Aorta (tissue), 5 donors: ENCODE measurements at places on chromosomes 6 and 20.

DNA sequence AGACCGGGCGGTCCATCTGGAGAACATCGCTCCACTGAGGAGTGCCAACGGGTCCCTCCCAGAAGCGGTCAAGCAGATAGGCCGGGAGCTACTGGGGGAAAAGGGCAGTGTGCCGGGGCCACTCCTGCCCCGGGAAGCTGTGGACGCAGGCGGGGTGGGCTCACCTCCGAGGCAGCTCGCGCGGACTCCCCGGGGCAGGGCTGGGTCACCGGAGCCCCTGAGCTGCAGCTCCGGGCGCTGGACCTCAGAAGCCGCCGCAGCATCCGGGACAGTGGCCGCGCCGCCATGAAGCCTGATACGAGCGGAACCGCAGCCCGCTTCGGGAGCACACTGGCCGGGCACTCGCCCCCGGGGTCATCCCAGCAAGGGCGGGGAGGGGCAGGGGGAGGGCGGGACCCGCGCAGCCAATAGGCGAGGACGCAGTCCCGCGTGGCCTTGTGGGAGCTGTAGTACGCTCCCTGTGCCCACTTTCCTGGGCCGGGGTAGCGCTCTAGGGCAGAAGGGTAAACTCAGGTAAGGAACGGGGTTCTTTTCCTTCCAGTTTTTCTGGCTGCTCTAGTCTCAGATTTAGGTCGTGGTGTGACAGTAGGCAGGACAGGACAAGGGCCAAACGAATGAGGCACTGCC is at the start of gene MOCS1:
Gene MOCS1, minus strand, starts transcription at position 332 of the 627 bp plus-strand sequence. Its CDS starts 45 bp downstream, at position 287.
- peak; percentile 96 for DNase-seq

GRCh38 chr20:2130683-2131082 is 29.1 kb downstream of the STK35 start:
- no peak for DNase-seq

DNA sequence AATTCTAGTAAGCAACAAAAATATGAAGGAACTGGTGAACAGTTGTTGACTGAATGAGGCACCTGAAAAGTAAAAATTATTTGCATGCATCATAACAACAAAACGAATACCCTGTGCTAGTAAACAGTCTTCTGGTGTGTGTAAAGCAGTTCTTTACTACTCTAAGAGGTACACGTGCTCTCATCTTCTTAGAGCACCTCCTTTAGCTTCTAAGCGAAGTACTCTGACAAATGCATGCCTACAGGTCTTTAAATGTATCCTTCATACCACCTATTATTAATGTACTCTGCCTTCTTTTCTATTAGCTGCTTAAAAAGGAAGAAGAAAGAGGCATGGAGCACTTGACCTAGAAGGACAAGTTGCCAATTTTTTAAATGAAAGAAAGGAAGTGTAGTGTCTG is 32.2 kb upstream of the MYB start:
- no peak for DNase-seq

GRCh38 chr6:143603455-143603854 is 74.3 kb upstream of the PHACTR2 start:
- DNase-seq = no peak

GRCh38 chr6:170453586-170454511 is 99.3 kb downstream of the PSMB1 start:
- no peak for DNase-seq

- DNase-seq = no peak
Measured at GRCh38 chr6:25314509-25315175, 35.5 kb downstream of the CARMIL1 start.

DNA sequence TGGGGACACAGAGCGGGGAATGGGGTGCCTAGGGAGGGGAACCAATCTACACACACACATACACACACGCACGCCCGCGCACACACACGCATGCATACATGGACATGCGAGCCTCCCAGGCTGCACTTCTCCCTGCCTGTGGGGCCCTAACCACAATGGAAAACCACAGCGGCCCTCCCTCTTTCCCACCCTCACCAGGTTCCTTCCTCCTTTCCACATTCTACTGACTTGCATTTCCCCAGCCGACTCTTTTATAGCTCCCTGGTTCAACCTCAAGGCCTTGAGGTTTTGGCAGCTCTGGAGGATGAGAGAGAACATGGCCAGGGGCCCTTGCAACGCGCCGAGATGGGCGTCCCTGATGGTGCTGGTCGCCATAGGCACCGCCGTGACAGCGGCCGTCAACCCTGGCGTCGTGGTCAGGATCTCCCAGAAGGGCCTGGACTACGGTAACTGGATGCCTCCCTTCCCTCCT is at the start of gene BPI:
Gene BPI, plus strand, starts transcription at position 249 of the 472 bp plus-strand sequence. Its CDS starts 68 bp downstream, at position 317.
- peak; percentile 78 for DNase-seq

DNA sequence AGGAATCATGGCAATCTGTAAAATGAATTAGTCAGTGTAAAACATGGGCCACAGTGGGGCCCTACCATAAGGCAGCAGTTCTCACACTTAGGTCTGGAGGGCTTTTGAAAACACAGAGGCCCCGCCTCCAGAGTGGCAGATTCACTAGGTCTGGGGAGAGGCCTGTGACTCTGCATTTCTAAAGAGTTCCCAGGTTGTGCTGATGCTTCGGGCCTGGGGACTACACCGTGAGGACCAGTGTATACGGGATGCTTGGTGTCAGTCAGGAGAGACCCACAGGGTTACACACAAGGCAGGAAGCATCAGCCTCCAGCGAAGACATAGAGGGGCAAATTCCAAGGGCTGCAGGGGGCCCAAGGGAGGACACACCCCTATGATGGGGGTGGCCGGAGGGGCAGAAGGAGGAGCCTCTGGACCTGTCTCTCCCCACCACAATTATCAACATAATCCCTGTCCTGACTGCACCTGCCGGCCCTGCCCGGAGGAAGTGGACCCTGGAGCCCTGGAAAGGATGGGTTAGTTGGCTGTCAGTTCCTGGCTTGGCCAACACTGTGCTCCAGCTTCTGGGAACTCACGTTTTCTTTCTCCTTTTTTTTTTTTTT is 46.7 kb downstream of the FGD2 start:
- DNase-seq = no peak

DNA sequence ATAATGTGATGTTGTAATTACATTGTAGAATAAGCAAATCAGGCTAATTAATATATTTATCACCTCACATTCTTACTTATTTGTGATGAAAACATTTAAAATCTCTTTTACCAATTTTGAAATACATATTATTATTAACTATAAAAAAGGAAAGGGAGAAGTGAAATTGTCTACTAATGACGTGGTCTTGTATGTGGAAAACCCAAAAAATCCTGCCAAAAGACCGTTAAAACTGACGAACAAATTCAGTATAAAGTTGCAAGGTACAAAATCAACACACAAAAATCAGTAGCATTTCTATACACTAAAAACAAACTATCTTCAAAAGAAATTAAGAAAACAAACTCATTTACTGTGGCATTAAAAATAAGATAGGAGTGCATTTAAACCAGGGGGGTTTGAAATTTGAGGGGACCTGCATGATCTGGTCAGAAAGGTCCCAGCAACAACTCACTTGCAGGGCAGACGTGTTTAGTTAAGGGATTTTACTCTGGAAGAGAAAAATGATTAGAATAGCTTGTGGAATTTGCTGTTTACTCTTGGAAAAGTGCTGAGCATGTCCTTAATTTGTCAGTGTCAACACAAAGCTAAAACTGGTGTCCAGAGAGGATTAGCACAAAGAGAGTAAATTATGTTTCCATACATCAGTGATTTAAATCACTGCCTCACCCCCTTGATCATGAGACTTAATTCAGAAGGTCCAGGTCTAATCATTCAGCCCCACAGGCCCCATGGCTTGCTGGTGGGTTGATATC is 235.0 kb upstream of the RIN2 start:
- DNase-seq = no peak

DNA sequence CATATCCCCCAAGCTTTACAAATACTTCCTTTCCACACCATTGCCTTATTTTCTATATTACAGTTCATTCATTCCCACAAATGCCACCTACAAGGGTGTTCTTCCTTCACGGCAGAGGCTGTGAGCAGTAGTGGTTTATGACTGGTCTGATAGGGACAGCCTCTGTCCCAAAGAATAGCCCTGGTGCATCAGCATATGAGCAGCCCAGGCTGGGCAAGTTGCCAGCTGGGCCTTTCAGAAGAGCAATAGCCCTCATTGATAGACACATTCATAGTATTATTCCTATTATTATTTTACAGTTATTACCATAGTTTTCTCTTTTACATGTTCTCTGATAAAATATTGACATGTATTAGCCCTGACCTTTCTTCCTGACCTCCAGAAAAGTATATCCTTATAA is 149.9 kb downstream of the MMS22L start:
- DNase-seq = no peak

- DNase-seq = peak; percentile 91
Measured at GRCh38 chr6:142945049-142945445, at the start of gene HIVEP2. HIVEP2 (minus strand) TSS chr6:142945176; CDS start chr6:142774738, 170,438 bp downstream.

- DNase-seq = no peak
Measured at GRCh38 chr6:53536561-53536960, 8.3 kb downstream of the GCLC start.

DNA sequence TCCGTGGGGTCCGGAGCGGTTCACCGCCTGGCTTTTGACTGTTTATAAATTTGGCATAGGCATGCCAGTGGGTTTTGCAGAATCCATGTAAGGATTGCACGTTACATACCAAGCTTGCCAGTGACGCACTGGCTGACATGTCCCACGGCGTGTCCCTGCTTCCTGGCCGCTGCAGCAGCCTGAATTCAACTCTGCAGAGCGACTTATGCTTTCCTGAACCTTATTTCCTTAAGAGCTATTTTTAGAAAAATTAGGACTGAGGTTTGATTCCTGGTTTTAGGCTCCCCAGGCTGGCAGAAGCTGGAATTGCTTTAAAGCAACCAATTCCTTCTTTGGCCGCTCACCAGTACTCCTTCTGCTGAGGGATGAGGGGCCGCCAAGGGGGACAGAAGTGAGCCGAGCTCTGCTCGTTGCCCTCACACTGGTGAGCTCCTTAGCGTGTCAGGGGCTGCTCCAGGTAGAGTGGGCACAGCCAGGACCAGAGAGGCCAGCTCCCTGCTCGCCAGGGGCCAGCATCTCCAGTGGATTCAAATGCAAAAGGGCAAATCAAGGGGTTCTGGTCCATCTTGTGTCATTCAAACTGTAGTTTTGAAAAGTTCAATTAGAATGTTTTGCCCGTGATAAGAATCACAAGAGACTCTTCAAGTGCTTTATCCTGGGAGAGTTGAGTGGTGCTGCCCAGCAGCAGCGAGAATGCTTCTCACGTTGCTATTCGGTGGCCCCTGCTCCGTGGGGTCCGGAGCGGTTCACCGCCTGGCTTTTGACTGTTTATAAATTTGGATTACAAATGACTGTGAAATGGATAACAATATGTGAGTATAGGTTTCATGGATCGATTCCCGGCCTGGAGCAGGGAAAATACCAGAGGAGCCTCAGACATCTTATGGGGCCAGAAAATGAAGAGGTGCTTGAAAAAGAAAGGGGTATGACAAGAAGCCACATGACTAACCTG is 17.5 kb upstream of the IRF4 start:
- DNase-seq = no peak

- no peak for DNase-seq
Measured at GRCh38 chr20:5146871-5147592, 20.2 kb downstream of the CDS2 start.

DNA sequence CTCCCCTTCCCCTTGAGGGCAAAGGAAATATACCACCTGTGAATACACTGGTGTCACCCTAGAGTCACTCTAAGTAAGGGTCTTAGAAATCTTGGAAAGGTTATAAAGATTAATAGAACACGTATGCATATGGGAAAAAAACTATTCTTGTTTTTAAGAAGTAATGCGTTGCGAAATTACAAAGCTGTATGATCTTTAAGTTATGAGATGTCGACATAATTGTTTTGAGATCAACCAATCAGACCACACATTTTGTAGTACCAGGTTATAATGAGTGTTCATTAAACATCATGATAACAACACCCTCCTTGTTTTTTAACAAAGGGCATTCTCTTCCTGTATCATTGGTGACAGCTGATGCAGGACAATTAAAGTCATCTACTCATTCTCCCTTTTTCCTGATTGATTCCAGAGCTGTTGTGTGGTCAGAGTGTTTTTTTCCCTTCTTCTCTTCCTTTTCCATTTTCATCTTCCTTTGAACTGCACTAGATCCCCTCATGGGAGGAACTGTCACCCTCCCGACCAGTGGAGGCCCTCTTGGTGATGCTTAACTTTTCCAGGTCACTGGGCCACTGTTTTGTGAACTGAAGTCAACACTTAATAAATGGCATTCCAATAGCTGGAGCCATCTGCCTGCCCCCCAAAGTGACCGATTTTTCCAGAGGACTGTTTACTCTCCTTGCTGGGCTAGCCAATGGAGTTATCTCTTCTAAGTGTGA is 37.0 kb downstream of the PRDM1 start:
- DNase-seq = no peak

DNA sequence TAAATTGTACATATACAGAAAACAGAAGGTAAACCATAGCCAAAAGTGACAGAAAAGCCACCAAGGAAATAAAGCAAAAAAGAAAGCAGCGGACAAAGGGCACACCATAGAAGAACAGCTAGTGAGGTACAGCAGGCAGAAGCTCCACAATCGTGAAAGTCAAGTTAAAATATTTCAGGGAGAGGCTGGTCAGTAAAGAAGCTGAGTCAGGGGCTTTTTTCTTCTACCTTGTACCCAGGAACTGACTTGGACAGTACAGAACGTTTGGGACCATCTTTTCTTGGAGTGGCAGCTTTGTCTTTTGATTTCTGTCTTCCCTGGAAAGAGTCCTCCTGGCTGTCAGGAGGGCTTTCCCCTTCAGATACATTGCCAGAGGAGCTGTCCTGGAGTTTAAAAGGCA is 8.1 kb downstream of the C6orf120 start:
- no peak for DNase-seq
